ENCODE measurements at places on chromosomes 3 and 15. TPM values are rescaled to one million over a fixed set of nuclear protein-coding genes. Genes with fewer than 3 reads are reported as not detected.

Gene TMEM207
- not detected for total RNA-seq

Gene PAK6
- 0.07 TPM for total RNA-seq

Gene AMT
- 32.5 TPM for total RNA-seq

Gene KLHDC8B
- 17.7 TPM for total RNA-seq

Gene ZBBX
- total RNA-seq = not detected

Gene IL12A
- total RNA-seq = 1.1 TPM

Gene PGBD4
- 1.3 TPM for total RNA-seq
